Umbilical cord (tissue), 2 donors: ENCODE measurements at places on chromosomes 12 and 14. TPM values are rescaled to one million over a fixed set of nuclear protein-coding genes. Genes with fewer than 3 reads are reported as not detected.

DNA sequence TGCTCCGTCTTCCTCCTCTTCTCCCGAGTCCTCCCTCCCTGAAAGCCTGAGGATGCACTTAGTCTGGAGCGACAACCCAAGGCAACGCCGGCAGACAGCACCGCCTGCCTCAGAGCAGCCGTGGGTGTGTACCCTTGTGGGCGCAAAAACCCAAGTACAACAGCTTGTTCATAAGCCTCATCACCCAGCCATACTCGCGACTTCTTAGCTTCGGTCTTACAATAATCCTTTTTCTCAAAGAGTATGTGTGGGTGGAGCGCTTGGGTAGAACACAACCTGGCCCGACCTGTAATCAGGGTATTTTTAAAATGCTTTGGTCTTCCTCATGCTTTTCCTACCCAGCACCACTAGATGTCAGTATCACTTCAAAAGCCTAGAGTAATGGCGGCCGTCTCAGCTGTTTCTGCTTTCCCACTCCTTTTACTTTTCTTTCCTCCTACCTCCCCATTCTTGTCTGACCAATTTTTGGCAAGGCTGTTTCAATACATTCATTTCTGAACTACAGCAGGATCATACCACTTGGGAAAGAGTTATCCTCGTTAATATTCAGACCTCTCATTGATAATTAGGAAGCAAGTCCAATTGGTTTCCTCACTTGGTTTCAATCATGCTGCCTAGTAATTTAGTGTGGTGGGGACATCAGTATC lies 198.9 kb downstream of the EPS8 start:
- DNase-seq = peak; percentile 79

GRCh38 chr12:47715393-47715876 lies 9.6 kb upstream of the RPAP3 start:
- peak; percentile 79 for DNase-seq

DNA sequence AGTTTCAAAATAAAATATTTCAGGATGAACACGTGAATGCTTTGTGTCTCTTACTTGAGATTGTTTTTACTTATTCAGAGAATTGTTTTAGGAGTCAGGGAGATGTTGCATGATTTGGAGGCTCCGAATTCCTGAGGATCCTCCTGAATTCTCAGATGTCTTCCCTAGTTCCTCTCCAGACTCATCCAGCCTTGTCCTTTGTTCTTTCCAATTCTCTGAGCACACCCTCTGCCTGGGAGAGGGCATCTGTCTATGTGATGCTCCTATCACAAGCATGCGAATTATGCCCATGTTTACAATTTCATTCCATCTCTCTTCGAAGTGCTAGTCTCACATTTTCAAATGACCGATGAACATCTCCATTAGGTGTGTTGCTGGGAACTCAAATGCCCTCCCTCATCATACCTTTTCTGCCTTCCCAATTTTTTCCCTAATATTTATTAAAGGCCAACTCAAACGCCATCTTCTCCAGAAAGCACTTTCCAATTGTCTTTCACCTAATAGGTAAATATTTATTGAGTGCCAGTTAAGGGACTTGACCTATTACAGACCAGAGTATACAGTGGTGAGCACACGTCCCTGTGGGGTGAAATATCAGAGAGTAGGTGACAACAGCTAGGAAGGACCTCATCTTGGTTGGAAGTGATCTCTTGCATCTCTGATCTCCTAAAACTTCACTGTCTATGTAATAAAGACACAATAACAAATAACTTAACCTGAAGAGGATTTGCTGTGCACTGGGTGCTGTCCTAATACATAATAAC lies 64.4 kb downstream of the ARF6 start:
- no peak for DNase-seq

ENTPD5 gene
- 9.6 TPM for total RNA-seq

NXPH4 gene
- not detected for total RNA-seq

GRCh38 chr12:120362516-120363273 lies 6.3 kb downstream of the MSI1 start:
- DNase-seq = no peak

- DNase-seq = no peak
Observed at GRCh38 chr14:68643673-68644072, 149.2 kb downstream of the ZFP36L1 start.

DNA sequence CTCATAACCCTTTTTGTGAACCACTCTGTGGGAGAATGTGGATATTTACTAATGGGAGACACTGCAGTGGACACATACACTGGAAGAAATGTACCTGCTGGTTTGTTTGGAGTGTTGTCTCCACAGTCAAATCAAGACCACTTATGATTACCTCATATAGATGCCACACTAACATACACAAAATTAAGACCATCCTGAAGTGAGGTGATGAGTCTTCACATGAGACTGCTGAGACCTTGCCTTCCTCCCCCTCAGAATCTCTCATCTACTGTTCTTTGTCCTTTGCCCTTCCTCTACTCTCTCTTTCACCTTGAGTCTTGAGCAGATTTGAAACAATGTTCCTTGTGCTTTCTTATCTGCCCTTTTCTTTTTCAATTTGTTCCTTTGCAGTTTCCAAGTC lies 4.3 kb downstream of the KRT6A start:
- no peak for DNase-seq

GRCh38 chr12:97612075-97612474 lies 149.5 kb downstream of the RMST start:
- no peak for DNase-seq

- no peak for DNase-seq
Observed at GRCh38 chr12:114703060-114703493, 19.1 kb upstream of the TBX3 start.

DNA sequence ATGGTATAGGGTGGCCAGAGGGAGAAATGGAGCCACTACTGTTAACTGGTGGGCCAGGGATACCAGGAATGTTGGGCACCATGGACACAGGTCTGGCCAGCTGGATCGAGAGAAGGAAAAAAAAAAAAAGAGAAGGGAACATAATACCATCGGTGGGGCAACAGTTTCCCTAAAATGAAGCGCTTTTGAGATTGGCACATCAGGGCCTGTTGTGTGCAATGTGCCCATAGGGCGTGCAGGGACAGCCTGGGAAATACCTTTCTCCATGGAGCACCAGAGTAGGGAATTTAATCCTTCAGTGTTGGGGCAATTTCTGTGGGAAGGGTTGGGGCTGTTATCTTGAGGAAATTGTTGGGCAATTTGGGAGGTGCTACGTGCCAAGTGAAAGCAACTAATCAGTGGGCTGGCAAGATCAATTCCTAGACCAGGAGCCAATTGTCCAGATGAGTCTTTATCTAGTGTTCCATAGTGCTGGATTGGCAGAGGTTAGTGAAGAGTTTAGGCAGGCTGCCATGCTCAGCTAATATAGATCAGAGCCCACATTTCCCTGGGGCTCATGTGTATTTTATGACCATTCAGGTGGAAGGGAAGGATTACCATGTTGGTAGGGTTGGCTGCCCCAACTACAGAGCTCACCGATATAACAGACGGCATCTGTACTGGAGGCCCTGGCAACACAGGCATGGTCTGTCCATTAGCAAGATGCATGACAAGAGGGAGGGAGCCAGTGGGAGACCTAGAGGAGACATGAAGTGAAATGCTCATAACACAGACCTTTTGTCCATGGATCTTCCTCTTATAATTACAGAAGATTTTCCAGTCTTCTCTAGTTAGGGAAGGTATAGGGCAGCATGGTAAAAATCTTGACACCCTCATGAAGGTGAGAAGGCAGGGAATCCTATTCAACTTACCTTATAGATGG lies 25.5 kb upstream of the NPFF start:
- DNase-seq = no peak

CCDC85C gene
- total RNA-seq = 7.5 TPM
